Lower leg skin (tissue), 4 donors: ENCODE measurements at places on chromosomes 12 and 14. TPM values are rescaled to one million over a fixed set of nuclear protein-coding genes. Genes with fewer than 3 reads are reported as not detected.
A peak's percentile ranks its signal among the peaks of the same experiment; 100 is the strongest.

The AMDHD1 gene
- total RNA-seq, result 1.1 TPM

GRCh38 chr12:72491426-72491825 is 219.3 kb downstream of the TRHDE start:
- DNase-seq, result no peak

DNA sequence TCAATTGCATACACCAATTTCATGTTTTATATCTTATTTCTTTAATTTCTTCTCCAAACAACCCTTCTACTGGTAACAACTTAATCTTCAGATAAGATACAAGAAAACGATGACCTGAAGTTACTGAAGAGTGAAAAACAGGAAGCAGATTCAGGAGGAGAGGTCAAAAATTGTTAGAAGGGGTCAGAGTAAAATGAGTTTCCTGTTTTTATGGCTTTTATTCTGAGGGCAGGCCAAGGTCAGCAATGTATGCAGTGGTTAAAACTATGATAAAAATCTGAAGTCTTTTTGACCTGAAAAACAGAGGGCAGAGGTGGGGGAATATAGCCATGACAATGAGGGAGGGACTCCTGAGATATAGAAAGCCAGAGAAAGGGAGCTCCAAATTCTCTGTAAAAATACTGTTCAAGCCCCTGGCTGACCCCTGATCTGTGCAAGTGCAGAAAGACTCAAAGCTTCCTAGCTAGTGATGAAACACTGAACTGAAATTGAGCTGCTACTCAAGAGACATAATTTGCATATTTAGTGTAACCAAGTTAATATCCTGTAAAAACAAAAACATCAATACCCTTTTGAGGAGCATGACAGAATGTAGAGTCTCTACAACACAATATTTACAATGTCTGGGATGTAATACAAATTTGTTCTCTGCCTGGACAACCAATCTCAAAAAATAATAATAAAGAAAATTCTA is 514.3 kb upstream of the SEL1L start:
- no peak for DNase-seq

- no peak for DNase-seq
Observed at GRCh38 chr14:61153431-61153830, 127.7 kb downstream of the TMEM30B start.

DNA sequence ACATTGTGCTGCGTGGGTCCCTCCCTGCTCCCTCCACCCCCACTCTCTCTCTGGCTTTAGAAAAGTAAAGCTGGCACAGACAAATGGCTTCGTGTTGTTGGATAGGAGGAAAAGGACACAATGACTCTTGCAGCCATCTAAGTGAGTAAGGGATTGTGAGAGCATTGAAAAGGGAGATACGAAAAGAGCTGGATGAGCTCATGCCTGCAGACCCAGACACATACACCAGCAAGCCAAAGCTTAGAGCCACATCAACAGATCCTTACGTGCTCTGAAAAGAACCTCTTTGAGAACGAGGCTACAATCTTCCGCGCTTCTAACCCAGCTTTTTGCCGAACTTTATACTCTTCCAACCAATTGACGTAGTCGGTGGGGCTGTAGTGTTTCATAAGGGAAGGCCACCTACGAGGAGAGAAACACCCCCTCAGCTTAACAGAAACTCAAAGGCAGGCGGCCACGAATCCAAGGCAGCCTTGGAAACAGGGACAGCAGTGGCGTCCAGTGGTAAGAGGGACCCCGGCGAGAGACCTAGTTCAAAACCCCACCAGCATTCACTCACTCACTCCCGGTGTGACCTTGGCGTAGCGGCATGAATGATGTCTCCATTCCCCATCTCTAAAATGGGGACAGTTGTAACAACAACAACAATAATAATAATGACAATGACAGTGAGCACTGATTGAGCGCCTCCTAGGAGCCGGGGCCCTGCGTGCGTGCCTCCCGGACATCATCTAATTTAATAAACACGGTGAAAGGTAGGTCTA is 1.1 kb downstream of the FBXO21 start:
- DNase-seq, result no peak

DNA sequence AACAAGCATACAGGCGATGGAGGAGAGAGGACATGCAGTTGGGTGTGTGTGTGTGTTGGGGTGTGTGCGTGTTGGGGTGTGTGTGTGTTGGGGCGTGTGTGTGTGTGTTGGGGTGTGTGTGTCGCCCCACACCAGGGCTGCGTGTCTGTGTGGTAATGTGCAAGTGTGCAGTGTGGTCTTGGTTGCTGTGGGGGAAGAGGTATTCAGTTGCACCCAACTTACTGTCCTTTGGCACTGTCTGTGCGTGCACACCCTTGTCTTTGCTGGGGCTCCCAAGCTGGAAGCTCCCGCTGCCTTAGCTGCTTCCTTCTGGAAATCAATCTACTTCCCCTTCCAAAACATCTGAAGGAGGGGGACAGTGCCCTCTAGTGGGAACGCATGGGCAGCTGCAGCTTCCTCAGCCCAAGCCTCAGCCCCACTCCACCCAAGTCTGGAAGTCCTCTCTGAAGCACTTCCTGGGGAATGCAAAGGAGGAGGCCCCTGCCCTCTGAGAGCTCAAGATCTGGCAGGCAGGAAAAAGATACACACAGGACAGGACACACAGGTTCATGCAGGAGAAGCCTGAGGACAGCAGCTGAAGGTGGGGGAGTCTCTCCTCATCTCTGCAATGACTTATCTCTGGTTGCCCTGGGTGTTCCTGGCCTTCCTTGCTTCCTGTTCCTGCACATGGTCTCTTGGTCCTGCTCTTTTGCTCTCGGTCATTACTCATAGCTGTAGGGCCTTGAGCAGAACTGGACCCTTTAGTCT is 13.1 kb downstream of the ASIC1 start:
- peak; percentile 81 for DNase-seq

The RDH16 gene
- total RNA-seq, result 0.84 TPM

DNA sequence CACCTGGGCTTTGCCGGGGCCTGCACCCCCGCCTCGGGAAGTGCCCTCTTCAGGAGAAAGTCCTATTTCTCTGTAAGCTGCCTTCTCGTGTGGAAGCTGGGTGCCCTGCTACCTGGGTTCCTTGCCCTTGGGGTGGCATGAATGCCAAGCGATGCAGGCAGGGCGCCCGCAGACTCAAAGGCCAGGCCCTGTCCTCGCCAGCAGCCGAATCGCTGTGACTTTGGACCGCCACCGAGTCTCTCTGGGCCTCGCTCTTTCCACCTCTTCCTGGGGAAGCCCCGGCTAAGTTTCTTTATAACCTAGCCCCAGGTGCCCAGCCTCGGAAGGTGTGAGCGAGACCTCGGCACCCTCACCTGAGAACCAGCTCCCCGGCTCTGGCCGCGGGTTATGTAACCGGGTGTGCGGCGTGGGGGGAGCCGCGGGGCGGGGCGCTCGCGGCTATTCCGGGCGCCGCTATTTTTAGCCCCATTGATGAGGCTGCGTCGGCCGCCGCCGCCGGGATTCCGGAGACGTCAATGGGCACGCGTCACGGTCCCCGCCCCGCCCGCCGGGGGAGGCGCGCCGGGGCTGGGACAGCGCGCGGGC is 14.6 kb upstream of the NR4A1 start:
- DNase-seq, result peak; percentile 83

DNA sequence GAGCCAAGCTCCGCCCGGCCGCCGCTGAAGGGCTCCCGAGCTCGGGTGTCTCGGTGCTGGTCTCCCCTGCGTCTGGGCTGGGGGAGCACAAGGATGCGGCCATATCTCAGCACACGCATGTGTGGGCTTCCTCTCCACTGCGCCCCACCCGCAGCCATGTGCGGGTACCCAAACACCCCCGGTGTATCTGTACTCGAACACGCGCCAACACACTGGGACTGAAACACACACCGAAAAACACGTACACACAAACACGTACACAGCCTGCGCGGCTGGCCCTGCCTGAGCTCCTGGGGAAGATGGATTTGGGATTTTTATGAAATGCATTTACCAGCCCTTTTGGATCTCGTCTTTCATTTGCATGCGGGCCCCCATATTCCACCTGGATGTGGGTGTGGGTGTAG is 897 bp upstream of the TBX3 start:
- no peak for DNase-seq

GRCh38 chr14:105074601-105075053 is 9.4 kb upstream of the GPR132 start:
- peak; percentile 87 for DNase-seq

The CCDC177 gene
- total RNA-seq, result 0.19 TPM

The FBXO21 gene
- 88.5 TPM for total RNA-seq

DNA sequence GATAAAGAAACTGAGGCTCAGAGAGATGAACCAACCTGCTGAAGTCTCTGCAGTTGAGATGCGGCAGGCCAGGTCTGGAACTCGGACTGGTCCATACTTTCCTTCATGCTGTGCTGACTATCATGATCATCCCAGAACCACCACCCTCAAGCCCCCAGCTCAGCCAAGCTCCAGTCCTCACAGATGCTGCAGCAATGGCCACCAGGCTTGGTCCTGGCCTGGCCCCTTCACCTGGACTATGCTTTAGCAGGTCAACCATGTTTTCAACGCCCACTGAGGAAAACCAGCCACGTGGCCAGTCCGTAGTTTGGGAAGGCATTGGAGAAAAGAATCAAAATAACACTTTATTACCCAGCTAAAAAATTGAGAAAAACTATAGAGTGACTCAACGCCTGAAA is 1.4 kb downstream of the GPR68 start:
- DNase-seq, result no peak

DNA sequence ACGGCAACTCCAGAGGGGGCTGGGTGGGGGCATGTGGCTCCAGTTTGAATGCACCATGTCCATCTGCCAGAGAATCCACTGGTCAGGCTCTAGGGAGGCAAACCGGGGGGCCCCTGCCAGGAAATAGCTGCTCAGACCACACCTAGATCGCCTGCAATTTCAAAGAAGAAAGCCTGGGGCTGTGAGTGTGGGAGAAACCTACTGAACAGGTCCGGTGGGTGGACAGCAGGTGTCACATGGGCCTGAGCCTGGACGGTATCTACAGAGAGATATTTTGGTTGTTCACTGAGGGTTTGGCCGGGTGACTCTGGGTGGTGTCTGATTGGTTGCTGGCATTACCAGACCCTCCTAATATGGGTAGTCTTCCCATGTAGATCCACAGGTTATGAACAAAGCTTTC is 32.0 kb downstream of the DAO start:
- no peak for DNase-seq

GRCh38 chr12:64682572-64683277 is 72.4 kb downstream of the RASSF3 start:
- DNase-seq, result no peak

DNA sequence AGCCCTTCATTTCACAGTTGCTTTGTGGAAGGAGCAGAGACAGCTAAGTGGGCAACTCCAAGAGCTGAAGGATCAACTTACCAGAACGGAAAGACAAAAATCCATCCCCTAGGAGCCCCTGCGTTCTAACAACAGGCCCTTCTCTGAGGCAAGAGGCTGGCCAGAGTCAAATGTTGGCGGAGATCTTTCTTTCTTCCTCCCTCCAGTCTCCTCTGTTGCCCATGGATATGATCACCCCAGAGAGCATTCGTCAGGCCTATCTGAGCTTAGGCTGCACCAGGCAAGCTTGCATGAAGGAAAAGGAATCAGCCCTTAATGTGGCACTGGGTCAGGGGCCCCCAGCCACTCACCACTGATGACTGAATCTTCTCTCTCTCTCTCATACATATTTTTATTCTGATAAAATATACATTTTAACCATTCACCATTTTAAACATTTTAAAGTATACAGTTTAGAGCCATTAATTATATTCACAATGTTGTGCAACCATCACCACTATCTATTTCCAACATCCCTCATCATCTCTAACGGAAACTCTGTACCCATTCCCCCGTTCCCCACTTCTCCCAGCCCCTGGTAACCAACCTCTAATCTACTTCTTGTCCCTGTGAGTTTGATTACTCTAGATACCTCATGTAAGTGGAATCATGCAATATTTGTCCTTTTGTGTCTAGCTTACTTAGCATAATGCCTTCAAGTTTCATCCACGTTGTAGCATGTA is 52.9 kb upstream of the CCND2 start:
- peak; percentile 53 for DNase-seq

DNA sequence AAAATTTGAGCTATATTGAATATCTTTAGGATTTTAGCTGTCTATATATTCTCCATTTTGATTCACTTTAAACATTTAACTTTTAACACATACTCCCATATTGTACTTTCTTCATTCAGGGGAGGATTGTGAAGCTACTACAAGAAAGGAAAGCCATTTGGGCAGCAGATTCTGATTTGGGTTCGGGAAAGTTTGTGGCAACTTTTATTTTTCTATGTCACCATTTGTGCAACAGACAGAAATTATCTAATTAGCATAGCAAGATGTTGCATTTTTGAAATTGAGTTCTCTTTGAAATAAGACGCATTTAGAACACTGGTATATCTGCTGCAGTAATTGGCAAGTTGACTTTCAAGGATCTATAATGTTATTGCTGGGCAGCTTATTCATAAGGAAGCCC is 134.3 kb downstream of the KICS2 start:
- no peak for DNase-seq

DNA sequence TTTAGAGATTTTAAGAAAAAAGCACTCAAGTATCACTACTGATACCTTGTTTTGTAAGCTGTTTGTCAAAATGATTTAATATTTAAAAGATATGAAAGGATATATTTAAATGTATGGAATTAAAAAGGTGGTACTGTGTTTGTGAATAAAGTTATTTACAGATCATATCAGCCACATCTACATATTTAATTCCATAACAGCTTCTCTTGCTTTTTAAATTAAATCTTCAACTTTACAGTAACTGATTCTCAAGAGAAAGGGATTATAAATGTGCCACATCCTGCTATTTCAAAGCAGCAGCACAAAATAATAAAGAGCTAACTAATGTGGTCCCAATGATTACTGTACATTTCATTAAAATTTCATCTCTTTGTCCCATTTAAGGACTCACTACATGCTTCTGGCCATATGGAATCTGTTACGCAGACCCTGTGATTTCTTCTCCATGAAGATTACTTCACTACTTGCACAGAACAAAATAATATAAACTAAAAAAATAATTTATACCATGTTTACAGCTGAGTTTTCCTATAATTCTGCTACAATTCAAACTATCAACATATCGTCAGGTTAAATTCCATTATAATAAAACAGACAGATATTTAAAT is 117.8 kb downstream of the MED13L start:
- DNase-seq, result no peak

- DNase-seq, result no peak
Observed at GRCh38 chr12:120710805-120711296, 593 bp downstream of the UNC119B start.

The GLT1D1 gene
- total RNA-seq, result 1.7 TPM

GRCh38 chr14:94517641-94518257 is 8.5 kb upstream of the SERPINA12 start:
- peak; percentile 46 for DNase-seq

DNA sequence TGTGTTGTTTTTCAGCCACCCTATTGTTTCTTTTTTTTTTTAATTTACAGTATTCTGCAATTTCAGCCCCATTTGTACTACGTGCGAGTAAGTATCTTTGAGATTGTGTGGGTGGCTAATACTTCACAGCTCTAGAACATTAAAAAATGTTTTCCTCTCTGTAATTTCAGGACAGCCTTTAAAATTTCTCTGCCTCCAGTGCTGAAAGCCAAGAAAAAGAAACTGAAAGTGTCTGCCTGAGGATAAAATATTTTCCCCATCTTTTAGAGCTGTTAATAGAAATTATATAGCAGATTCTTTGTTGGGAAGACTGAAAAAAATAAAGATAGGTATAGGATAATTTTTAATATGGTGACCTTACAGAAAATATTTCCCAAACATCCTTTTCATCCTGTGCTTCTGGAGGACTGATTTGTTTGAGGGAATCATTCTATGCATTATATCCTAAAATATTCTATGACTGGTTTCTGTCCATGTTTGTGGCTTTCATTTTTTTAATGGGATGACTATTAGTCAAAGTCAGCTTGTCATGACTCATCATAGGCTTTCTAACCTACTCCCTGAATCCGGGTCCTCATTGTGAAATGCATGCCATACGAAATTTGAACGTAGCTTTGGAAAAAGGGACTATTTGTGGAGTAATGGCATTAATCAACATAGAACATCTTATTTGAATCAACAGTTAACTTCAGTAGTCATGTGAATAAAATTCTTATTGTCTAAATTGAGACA is 10.8 kb upstream of the TCTN2 start:
- DNase-seq, result no peak
